ENCODE measurements at places on chromosomes 2 and 18.

GRCh38 chr2:206780671-206781070, 15.3 kb downstream of the FASTKD2 start:
- DNase-seq: no peak

- no peak for DNase-seq
Measured at GRCh38 chr2:3578987-3579386, 3.9 kb downstream of the RPS7 start.

GRCh38 chr2:174612970-174613369, 15.4 kb upstream of the WIPF1 start:
- no peak for DNase-seq

GRCh38 chr2:66437691-66438497, 3.0 kb downstream of the MEIS1 start:
- no peak for DNase-seq

- DNase-seq: no peak
Measured at GRCh38 chr2:11466307-11467128, 557 bp upstream of the E2F6 start.

- no peak for DNase-seq
Measured at GRCh38 chr2:60334610-60335009, 218.8 kb downstream of the BCL11A start.

GRCh38 chr2:113232740-113233139, 46.0 kb downstream of the PAX8 start:
- no peak for DNase-seq

- no peak for DNase-seq
Measured at GRCh38 chr18:50790241-50790640, 29.6 kb downstream of the MRO start.

DNA sequence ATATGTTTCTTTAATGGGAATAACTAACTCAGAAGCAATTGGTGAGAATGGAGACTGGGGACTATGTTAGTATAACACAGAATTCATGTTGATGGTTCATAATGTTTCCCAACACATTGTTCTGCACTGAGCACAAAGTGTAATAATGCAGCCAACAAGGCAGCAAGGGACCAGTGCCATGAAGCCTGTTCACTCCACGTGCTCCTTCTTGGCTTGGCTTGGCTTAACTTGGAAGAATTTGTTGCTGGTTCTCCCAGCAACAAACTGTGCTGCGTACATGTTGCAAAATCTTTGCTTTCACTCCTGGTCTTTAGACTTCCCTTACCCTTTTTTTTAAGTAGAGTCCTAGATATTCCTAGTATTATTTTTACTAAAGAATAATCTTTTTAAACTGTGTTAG, 129.7 kb downstream of the MAP3K20 start:
- peak; percentile 61 for DNase-seq

DNA sequence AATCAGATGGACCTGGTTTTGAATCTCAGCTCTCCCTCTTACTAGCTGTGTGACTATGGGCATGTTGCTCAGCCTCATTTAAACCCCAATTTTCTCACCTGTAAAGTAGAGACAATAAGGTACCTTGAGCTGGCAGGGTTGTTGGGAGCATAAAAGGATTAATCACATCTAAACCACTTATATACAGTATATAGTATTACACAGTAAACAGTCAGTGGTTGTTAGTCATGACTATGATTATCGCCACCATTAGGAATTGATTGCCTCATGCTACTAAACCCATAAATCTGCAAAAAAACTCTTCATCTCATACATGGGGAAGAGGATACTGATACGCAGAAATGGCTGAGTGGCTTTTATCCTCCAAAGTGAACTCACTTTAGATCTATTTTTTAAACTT, 65.8 kb downstream of the INO80D start:
- no peak for DNase-seq

DNA sequence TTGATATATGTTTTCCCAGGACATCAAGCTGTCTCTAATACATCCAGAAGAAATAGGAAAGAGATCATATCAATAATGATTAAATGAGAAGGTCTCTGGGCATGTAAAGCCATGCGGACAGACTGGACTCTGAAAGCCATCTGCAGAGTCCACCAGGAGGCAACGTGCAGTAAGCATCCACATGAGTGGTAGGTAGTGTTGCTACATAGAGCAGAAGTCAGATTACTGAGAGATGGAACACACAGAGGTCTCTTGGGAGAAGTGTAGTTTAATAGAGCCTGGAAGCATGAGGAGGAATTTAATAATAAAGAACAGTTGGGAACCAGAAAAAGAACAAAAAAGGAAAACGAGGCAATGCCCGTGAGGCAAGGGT, 758.1 kb upstream of the DDX18 start:
- DNase-seq: no peak

- no peak for DNase-seq
Measured at GRCh38 chr18:21996351-21996826, 173.0 kb upstream of the GATA6 start.

DNA sequence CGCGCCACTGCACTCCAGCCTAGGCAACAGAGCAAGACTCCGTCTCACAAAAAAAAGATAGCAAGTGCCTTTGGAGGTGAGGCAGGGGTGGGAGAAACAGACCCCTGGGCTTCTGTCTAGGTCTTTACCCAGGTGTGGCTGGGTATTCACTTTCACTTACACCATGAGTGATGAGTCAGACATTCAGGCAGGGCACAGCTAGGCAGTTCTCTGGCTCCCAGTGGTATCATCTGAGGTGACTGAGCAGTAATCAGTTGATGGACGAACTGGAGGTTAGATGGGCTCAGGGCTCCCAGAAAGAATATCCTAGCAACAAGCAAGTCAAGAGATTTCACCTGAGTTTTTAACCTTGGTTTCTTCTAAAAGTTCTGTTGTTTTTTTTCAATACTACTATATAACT, 107.0 kb upstream of the RAB6C start:
- no peak for DNase-seq
